ENCODE measurements at places on chromosomes 13 and 19.

GRCh38 chr19:38737281-38737865 is 6.9 kb downstream of the CAPN12 start:
- no peak for DNase-seq

GRCh38 chr19:18141031-18141430 is 11.9 kb upstream of the PIK3R2 start:
- DNase-seq = no peak

- DNase-seq = no peak
These were observed 30.1 kb downstream of the EPS15L1 start for GRCh38 chr19:16441661-16442162.

DNA sequence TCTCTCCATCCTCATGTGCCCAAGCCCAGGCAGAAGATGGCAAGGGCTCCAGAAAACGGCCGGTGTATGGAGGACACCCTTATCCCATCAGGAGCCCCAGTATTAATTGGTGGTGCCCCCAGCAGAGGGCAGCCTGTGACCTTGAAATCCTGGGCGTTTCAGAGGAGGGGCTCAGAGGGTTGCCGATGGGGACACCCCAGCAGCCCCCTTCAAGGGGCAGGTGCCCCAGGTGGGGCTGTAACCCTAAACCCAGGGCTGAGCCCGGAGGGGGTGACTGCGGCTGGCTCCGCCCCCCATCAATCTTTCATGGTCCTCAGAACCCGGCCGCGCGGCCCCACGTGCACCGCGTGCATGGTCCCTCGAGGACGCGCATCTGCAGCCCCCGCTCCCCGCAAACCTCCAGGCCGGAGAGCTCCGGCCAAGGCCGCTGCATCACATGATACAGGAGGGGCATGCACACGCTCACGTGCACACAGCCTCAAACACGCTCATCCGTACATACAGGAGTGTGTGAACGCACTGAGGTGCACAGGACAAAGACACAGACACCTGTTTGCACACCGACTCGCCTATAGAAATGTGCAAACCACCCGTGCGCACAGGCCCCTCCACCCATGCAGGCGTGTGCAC is 949 bp downstream of the RAB3A start:
- DNase-seq = no peak
